OCI-M1 (cell line): ENCODE measurements at places on chromosomes 1 and 21.

DNA sequence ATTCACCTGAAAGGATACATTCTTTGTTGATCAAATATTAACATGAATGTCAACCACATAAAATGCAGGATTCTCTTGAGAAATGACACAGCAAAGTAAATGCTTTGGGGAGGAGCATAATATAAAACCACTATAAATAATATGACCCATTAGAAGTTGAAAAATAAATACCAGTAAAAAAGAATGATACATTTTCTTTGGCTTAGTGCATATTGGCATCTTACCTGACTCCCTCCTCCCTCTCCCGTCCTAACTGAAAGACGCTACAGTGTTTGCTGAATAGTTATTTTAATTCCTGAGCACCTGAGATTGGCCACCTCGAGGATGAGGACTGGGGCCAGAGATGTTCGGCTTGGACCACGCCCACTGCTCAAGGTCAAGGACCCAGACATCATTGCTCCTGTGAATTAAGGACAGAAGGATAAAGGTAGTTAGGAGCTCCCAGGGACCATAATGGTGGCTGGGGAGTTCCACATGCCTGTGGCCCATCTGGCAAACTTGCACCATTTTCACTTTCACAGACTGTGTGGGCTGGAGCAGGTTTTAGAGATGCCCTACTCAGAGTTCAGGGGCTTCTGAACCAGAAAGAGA is 16.4 kb upstream of the CPLANE2 start:
- no peak for DNase-seq

DNA sequence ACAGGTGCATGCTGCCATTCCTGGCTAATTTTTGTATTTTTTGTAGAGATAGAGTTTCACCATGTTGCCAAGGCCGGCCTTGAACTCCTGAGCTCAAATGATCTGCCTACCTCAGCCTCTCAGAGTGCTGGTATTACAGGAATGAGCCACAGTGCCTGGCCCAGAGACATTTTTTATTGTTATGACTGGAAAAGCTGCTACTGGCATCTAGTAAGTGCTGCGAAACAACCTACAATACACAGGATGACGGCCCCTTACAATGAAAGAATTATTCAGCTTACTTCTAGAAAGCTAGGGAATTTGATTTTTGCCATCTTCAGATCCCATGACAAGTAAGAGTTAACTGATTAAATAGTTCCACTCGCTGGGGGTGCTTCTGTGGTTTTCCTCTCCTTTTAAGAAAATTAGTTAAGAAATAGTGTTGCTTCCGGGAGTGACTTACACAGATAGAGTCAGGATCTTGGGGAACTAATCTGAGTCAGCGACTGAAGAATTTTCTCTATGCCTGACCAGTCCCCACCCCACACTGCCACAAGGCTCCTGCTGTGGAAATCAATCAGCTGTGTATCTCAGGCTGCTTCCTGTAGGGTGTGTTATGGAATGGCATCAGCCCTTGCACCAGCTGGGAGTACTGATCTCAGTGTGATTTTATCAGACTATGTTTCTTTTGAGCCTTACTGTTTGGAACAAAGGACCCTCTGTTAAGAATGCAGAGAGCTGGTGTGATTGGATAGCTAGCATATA is 93.0 kb upstream of the BMP8A start:
- DNase-seq: peak; percentile 72

DNA sequence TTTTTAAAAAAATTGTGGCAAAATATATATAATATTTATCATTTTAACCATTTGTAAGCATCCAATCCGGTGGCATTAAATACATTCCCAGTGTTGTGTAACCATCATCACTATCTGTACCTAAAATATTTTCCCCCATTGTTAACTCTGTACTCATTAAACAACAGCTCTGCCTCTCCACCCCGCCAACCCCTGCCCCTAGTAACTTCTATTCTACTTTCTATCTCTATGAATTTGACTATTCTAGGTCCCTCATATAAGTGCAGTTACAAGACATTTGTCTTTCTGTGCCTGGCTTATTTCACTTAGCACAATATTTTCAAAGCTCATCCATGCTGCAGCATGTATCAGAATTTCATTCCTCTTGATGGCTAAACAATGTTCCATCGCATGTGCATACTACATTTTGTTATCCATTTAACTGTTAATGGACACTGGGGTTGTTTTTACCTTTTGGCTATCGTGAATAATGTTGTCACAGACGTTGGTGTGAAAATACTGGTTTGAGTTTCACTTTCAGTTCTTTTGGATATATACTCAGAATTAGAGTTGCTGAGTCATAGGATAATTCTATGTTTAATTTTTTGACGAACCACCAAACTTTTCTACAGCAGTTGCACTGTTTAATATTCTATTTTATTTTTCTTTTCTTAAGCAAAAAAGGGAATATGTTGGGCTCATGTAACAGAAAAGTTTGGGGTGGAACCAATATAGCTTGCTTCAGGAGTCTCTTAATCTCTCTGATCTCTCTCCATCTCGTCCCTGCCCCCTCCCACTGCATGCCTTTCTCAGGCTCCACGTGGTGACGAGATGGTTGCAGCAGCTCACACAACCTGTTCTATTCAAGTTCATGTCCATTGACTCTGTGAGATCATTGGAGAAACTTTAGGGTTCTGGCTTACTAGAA is 25.2 kb upstream of the RCAN1 start:
- DNase-seq: peak; percentile 94

DNA sequence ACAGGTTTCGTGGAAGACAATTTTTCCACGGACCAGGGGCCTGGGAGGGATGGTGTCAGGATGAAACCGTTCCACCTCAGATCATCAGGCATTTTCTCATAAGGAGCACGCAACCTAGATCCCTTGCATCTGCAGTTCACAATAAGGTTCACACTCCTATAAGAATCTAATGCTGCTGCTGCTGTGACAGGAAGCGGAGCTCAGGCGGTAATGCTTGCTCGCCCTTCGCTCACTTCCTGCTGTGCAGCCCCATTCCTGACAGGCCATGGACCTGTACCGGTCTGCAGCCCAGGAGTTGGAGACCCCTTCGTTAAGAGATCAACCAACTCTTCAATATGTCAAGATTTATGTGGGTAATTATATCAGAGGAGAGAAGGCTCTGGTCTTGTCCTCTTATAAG is 3.3 kb upstream of the DHX9 start:
- no peak for DNase-seq

GRCh38 chr1:4449972-4450371 is 204.4 kb upstream of the AJAP1 start:
- DNase-seq: no peak

GRCh38 chr1:62110198-62110817 is 84.3 kb upstream of the L1TD1 start:
- no peak for DNase-seq
